Lower lobe of right lung (tissue), 2 donors: ENCODE measurements at places on chromosomes 3 and 15. TPM values are rescaled to one million over a fixed set of nuclear protein-coding genes. Genes with fewer than 3 reads are reported as not detected.

The SEMA4B gene
- total RNA-seq: 48.1 TPM

DNA sequence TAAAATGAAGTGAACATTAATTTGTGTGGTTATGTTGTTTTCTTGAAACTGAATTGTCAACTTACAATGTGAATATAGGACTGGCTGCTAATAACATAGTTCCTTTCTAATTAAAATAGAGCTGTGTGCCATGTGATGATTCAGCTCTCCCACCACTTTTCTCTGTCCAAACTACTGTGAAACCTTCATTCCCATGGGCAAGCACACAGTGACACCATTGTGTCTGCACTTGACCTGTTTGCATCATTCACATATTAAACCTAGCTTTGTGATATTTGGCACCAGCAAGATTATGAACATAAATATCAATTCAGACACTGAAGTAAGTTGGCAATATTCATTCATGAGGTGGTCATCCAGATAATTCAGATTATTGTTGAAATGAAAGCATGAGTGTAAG lies 78.8 kb upstream of the TCF12 start:
- no peak for DNase-seq

The ZNF662 gene
- total RNA-seq: 7.3 TPM

DNA sequence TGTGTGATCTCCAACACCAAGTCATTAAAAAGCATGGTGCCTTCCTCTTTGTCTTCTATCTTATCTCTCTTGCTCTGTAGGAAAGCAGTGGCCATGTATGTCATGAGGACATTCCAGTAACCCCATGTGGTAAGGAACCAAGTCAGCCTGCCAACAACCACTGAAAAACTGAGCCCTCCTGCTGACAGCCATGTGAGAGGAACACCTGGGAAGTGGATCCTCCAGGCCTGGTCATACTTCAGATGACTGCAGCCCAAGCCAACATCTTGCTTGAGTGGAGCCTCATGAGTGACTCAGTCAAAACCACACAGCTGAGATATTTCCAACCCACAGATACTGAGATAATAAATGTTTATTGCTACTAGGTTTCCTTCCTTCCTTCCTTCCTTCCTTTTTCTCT lies 597.3 kb downstream of the ZIC1 start:
- DNase-seq: no peak

GRCh38 chr3:167839460-167840134 lies 104.1 kb downstream of the SERPINI1 start:
- no peak for DNase-seq

DNA sequence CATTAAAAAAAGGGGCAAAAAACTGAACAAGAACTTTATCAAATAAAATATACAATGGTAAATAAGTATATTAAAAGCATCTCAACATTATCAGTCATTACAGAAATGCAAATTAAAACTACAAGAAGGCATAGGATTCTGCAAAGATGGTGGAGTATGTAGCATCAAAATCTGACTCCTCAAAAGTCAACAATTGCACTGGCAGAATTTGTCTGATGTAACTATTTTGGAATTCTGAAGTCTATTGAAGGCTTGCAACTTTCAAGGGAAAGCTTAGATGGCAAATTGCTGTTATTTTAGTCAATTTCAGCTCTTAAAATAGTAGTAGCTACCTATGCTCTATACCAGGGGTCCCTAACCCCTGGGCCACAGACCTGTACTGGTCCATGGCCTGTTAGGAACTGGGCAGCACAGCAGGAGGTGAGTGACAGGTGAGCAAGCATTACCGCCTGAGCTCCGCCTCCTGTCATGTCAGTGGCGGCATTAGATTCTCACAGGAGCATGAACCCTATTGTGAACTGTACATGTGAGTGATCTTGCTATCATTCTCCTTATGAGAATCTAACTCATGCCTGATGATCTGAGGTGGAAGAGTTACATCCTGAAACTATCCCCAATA lies 107.6 kb downstream of the TGFBR2 start:
- DNase-seq: no peak

- no peak for DNase-seq
Measured at GRCh38 chr3:54999159-54999558, 71.3 kb upstream of the LRTM1 start.

DNA sequence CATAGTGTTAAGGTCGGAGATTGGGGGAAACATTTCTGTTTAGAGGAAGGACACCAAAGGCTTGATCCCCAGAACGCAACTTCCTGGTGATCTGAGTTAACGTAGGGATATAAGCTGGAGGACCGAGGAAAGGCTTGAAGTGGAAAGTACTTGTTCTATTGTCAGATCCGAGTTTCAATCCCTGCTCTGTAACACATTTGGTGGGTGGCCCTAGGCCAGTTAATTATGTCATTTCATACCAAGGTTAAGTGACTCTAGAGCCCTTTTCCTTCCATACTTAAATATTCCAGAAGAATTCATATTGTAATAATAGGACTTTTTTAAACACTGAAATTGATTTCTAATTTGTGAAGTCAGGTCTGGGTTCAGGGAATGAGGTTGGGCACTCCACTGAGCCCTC lies 80.9 kb downstream of the RPLP1 start:
- no peak for DNase-seq

GRCh38 chr15:76840830-76841460 lies 64.2 kb downstream of the SCAPER start:
- DNase-seq: no peak

DNA sequence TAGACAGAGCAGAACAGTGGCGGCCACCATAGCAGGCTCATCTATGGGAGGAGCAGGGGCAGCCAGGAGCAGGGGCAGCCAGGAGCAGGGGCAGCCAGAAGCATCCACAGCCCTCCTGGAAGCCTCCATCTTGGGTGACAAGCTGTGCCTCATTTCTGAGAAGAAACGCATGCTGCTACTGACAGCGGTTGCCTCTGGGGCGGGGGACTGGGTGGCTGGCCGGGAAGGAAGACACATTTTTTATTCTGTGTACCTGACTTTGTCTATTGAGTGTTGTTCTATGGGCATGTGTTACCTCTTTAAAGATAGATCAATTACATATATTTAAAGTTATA lies 71.5 kb upstream of the KLF13 start:
- DNase-seq: no peak

- no peak for DNase-seq
Measured at GRCh38 chr3:43870844-43871626, 180.3 kb downstream of the ABHD5 start.

GRCh38 chr3:100331660-100332059 lies 2.9 kb upstream of the NIT2 start:
- DNase-seq: no peak

DNA sequence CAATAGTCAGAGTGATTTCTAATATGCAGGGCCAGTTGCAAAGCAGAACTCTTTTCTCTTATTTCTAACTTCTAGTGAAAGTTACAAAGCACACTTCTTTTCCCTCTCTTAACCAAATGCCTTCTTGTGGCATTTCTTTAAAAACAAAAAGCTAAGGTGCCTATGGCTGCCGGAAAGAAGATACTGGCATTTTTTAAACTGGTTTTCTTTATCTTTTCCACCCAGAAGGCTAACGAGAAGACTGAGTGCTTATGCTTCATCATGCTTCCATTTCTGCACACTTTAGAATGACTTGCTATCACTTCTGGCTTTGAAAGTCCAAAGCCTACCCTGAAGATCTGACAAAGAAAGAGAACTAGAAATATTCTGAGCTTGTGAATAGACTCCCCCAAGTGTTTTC lies 141.3 kb downstream of the P2RY1 start:
- DNase-seq: no peak

DNA sequence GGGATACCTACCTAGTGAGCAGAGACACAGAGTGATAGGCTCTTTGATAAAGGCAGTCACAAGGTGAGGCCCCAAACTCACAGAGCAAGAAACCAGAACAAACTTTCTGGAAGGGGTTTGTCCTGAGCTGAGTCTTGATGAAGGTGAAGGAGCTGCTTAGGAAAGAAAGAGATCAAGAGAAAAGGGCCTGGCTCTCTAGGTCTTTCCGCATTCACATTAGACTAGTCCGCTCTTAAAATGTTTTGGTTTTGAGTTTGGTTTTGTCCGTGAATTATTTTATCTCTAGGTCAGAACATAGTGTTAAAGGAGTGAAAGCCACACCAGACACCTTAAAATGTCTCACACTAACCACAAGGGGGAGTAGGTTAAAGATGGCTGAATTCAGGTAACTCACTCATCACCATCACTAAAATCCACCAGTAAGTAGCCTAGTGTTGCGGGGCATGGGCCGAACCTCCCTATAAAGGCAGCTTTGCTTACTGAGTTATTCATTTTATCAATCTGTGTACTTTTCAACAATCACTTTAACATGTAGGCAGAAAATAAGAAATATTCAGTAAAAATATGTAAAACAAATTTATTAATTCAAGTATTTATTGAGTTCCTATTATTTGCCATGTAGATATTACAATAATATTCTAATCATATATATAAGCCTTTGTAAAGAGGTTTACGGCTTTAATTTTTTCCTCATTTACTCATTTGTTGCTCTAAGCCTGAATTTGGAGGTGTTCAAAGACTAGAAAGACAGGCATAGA lies 121.5 kb upstream of the TSC22D2 start:
- DNase-seq: no peak

DNA sequence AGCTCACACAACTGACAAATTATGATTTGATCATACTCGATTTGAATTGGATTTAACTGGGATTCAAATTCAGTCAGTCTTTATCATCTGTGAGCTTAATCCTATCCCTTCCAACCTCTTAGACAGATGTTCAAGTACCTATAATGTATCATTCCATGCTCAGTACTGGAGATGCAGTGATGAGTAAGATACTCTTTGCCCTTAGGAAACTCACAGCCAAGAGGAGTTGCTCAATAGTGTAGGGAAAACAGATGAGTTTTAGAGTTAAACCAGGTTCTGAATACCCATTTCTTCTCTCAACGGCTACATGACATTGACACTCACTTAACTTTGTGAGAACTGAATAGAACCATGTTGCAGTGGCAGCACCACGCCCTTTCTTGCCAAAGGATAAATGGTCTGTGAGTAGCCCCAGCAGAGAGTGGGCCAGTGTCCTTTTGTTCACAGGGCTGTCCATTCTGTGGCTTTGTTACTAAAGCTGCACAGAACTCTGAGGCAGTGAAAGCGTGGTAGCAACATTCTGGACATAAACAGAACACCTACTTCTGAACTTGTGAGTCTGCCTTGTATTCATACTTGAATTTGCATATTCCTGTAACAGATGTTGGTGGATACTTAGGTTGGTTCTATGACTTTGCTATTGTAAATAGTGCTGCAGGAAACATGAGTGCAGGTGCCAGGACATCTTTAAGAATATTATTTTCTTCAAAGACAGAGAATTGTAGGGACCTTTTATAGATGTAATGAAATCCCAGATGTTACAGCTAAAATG lies 91.6 kb downstream of the RASA2 start:
- DNase-seq: no peak

DNA sequence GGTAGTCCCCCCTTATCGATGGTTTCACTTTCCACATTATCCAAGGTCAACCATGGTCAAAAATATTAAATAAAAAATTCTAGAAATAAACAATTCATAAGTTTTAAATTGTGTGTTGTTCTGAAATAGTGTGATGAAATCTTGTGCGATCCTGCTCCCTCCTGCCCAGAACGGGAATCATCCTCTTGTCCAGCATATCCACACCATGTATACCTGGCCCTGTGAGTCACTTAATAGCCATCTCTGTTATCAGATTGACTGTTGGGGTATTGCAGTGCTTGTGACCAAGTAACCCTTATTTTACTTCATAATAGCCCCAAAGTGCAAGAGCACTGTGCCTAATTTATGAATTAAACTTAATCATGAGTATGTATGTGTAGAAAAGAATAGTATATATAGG lies 19.1 kb downstream of the FAM81A start:
- DNase-seq: no peak

- DNase-seq: no peak
Measured at GRCh38 chr3:42077785-42078184, 13.4 kb upstream of the TRAK1 start.

The CCDC13 gene
- total RNA-seq: 2.5 TPM

DNA sequence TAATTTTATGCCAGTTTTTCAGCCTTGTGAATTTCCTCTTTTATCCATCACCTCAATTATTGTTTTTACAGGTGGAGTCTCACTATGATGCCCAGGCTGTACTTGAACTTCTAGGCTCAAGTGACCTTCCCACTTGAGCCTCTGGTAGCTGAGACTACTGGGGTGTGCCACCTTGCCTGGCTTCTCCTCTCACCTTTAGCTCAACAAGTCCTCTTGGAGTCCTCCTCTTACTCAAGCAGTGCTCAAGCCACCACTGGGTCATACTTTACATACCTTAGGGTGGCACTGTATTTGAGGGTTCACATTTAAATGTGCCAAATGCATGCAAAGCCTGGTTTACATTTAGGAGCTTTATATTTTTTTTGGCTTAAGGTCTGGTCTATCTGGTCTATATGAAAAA lies 350.1 kb upstream of the MCTP2 start:
- DNase-seq: no peak

GRCh38 chr15:74062671-74063070 lies 19.7 kb downstream of the GOLGA6A start:
- DNase-seq: peak; percentile 37

- no peak for DNase-seq
Measured at GRCh38 chr3:55315396-55315795, 171.7 kb downstream of the WNT5A start.

DNA sequence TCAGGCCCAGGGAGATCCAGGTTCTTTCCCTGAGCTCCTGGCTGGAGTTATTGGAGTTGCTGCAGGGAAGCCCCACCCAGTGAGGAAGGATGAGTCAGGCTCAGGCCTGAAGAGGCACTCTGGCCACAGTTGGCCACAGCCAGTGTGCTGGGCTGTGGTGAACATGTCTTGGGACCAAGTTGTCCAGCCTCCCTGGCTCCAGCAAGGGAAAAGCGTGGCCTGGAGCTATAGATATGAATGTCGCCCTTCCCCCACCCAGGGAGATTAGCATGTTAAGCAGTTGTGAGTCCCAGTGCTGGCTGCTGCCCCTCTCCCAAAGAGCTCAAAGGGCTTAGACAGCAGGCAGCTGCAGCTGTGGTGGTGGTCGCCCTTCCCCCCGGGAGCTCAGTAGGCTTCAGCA lies 963.2 kb downstream of the ROBO2 start:
- no peak for DNase-seq

DNA sequence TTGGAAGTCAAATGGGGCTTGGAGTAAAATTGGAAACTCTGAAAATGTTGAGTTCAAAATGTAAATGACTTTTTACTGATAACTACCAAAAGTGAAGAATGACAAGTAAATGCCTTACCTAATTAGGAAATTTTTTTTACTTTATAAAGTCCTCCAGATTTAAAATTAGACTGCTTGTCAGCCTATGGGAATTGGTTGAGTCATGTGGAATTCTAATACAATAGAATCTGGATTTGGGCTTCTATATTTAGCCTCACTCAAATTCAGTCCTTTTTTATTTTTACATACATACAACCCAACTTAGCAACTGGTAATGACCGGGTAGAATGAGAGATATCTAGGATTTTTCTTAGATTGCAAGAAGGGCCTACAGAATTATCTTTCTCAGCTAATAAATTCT lies 158.9 kb upstream of the CADPS start:
- DNase-seq: no peak

DNA sequence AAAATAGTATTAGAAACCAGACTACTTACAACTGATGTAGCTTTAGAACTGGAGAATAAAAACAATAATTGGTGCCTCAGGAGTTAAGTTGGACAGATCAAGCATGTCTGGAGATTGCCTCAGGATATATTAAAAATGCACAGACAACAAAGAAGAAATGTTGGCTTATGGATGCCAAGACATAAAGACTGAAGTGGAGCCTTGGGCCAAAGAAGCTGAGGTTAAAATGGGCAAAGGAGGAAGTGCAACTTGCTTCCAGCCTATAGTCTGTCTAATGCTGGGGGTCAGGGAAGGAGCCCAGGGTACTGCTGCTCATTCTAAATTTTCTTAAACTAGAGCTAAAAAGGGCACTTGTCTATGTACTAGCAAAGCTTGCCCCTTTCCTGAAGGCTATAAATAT lies 77.5 kb downstream of the ESYT3 start:
- no peak for DNase-seq

GRCh38 chr15:35246451-35246850 lies 161.4 kb upstream of the NANOGP8 start:
- no peak for DNase-seq
